ENCODE measurements at places on chromosomes 2 and 18.

- no peak for DNase-seq
Observed at GRCh38 chr18:13131283-13131682, 87.3 kb upstream of the LDLRAD4 start.

GRCh38 chr18:46281185-46282176, 177.3 kb downstream of the HAUS1 start:
- peak; percentile 74 for DNase-seq

DNA sequence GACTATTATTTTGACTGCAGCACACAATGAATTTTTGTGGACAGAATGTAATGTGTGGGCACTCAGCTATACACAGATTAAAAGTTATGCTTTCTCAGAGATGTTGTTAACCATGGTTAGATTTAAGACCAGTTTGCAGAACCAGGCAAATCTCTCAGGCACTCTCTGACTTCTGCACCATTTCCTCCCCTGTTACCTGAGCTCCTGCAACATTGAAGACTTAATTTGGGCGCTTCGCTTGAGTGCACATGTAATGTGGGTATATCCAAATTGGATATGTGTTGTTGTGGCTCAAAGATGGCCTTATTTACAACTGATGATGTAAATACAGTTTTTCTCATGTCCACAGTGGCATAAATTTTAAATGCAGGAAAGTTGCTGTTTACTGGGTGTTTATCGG, 469.4 kb downstream of the PTPRM start:
- no peak for DNase-seq

- DNase-seq: no peak
Observed at GRCh38 chr2:174789001-174789400, 24.7 kb upstream of the CHRNA1 start.

GRCh38 chr2:70140791-70141211, 50.0 kb downstream of the C2orf42 start:
- no peak for DNase-seq

DNA sequence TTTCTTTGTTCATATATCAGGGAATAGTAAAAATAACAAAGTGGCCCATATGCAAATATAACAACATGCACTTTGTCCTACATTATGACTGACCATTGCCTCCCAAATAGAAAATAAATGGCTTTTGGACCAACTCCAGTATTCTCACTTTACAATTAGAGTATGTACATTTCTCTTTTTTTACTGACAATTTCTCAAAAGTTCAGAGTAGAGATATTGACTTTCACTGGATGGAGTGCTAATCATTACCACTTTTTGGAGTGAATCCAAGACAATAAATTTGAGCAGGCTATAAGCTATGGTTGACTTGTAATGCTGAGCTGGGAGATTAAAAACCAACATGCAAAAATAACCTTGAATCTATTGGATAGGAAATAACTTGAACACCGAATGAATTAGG, 987.4 kb downstream of the SUCLG1 start:
- no peak for DNase-seq

- DNase-seq: no peak
Observed at GRCh38 chr2:106932644-106933043, 46.7 kb upstream of the ST6GAL2 start.

GRCh38 chr2:181554061-181554830, 97.1 kb downstream of the ITGA4 start:
- no peak for DNase-seq

DNA sequence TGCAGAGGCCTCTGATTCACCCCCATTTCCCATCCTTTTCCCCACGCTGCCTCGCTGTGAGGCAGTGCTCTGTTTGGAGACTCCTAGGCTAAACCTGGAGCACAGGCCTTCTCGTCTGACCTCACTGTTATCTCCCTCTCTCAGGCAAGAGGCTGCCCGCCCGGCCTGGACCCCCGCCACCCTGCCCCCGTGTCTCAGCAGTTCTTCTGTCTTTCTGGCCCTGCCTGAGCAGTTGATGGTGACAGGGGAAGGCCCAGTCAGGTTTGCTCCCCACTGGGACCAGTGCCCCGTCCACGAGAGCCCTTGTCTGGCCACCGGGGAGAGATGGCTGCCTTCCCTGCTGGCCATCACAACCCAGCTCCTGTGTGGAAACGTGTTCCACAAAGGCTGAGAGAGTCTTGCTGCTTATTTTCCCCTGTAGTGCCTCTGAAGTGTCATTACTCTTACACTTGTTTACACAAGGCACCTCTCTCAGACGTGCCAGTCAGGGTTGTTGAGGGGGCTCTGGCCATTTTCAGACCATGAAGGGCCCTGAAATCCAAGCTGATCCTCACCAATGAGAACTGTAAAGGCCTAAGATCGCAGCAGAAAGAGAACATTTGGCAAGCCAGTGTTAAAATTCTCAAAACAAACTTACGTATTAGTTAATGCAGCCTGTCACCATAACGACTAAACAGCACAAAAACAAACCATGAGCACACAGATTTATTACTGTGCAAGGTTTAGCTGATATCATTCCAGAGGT, 210.9 kb downstream of the NDUFA10 start:
- no peak for DNase-seq

GRCh38 chr2:200408428-200409316, 101.2 kb downstream of the KCTD18 start:
- DNase-seq: no peak

DNA sequence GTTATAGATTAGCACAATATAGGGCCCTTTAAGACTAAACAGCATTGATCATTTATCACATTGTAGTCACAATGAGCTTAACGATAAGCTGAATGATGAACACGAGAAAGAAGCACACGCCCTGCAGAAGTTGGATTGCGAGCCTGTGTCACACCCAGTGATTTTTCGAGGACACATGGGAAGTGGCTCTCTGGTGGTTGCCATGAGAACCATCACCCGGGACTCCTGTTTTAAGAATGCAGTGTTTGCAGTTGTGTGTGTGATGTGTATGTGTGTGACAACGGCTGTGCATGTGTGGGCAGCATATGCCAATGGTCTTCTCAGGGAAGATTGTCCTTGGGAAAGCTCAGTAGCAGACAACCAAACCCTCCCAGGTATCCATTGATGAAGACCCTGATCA, 69.2 kb downstream of the PDCL3 start:
- no peak for DNase-seq

- DNase-seq: no peak
Observed at GRCh38 chr2:182444170-182444569, 17.3 kb upstream of the PDE1A start.

DNA sequence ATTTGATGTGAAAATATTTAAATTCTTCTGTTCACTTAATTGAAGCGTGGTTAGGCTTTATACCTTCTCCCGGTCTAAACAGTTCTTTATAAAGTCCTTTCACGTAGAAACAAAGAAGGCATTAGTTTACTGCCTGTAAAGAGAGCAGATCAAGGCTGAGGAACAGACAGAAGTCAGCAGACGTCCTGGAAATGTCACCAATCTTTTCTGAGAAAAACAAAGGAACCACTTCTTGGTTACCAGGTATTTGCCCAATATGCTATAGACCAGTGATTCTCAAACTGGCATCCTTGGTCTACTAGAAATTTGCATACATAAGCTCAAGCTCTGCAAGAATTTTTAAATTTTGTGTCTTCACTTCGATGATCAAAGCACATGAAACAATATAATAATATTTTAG, 89.2 kb upstream of the STK17B start:
- peak; percentile 51 for DNase-seq

DNA sequence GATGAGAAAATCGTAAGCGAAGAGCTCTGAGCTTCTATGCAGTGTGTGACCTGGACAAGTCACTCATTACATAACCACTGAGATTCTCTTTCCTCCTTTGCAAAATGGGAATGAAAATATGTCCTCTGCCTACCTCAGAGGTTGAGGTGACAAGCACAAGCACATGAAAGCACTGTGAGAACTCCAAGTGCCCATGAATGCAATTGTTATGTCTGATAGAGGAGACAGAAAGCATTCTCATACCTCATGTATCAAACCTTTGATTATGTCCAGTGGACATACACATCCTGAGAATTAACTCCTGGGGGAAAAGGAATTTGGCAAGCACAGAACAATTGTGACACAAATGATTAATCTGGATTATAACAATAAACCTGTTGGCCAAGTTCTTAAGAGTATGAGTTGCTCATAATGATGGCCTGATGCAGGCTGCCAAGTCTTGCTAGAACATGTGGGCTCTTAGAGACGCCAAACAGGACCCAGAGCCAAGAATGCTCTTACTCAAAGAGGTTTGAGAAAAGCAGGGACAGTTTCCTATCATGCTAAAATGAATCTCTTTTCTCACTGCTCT, 8.5 kb upstream of the RMDN2 start:
- no peak for DNase-seq

DNA sequence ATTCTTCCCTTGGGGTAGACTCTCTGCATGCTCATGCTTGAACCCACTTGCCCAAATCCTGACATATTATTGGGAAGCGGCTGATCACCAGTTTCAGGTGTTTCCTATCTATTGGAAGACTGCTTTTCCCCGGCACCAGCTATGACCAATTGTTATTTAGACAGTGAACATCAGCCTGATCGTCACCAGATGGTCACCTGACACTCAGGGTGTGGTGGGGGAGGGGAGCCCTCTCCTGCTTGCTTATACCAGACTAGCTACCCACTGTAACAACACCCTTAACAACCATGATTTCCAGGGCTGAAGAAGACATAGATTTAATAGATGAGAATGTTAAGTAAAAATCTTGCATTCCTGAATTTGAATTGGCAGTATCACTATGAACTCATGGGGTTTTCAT, 44.3 kb downstream of the RBM43 start:
- no peak for DNase-seq

All from activated CD8-positive, alpha-beta T cell treated with anti-CD3 and anti-CD28 coated beads, Interleukin-2, amount 10 ng/mL, durations not matched to agents 7 days and 5 days (primary cell).